Activated T-helper 1 cell treated with anti-CD3 and anti-CD28 coated beads, Interleukin-2, amount 50 U/mL, for 16 hours (primary cell): ENCODE measurements at places on chromosomes 6 and 20.

- DNase-seq, result no peak
Observed at GRCh38 chr6:44738601-44739146, 351.2 kb downstream of the CDC5L start.

GRCh38 chr20:25308083-25308491 is 60.2 kb downstream of the PYGB start:
- DNase-seq, result no peak

- no peak for DNase-seq
Observed at GRCh38 chr6:168725802-168726201, 284.8 kb downstream of the SMOC2 start.

GRCh38 chr6:113291751-113292445 is 565.2 kb upstream of the MARCKS start:
- DNase-seq, result no peak

- DNase-seq, result no peak
Observed at GRCh38 chr6:43054206-43054943, 724 bp upstream of the CUL7 start.

- DNase-seq, result no peak
Observed at GRCh38 chr6:72813807-72814596, 192.1 kb downstream of the KCNQ5 start.

DNA sequence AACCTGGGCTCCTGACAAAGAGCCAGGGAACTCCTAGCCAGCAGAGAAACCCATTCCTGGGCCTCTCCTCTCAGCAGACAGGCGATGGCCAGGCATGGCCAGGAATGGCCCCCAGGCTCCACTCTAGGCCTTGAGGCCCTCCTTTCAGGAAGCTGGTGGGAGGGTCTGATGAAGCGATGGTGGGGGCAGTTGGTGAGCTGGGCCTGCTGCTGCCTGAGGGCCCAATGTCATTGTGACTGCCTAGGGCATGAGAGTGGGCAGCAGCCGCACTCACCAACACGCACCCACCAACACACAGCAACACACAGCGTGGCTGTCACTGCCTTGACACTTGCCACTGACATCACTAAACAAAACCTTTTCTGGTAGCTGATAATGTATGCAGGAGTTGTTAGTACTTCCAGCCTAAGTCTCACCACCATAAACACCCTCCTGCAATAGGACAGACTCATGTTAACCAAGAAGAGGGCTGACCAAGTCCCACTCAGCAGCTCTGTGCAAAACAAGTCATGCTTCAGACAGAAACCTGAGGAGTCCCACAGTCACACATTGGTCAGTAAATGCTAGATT is 69.3 kb downstream of the ABHD12 start:
- no peak for DNase-seq

- no peak for DNase-seq
Observed at GRCh38 chr20:17845701-17846475, 122.7 kb downstream of the SNX5 start.

GRCh38 chr6:52598123-52598823 is 21.4 kb upstream of the TRAM2 start:
- DNase-seq, result no peak

GRCh38 chr6:85124472-85125354 is 325.2 kb upstream of the NT5E start:
- DNase-seq, result no peak

DNA sequence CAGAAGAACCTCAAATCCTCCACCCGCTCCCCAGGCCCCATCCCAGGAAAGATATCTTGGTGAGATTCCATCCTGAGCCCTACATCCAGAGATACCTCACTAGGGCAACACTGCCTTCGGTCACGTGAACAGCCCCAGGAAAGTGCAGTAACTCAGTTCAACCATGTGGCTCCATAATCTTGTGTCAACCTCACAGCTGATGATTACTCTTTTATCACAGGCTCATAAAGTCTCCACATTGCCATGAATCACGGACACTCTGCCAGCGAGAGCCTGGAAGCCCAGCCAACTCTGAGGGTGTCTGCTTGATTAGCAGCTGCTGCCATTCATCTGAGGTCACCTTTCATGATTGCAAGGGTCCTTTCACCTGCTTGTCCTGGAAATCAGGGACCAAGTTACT is 175.8 kb upstream of the LRFN2 start:
- no peak for DNase-seq

DNA sequence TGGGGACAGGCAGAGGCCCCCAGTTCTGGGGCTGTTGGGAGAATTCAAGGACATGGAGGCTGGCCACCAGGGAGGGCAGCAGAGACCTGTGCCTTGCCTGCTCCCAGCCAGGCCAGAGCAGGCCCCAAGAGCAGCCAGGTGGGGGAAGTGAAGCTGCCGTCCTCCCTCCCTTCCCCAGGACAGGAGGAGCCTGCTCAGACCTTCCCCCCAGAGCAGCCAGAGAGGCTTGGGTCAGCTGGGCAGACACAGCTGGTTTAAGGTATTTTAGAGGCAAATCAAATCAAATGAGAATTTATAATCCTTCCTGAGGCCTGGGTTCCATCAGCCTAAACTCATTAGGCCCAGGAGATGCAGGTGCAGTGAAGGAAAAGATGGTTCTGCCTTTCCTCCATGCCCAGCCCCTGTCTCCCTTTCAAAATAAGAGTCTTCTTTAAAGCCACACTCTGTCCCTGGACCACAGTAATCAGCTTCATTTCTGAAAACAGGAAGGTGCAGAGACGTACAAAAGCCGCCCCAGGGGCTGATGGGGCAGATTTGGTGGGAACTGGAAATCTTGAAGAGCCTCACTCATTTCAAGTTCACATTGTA is 21.7 kb downstream of the BMP7 start:
- no peak for DNase-seq

- DNase-seq, result no peak
Observed at GRCh38 chr20:56316051-56316450, 42.7 kb upstream of the FAM210B start.

- DNase-seq, result no peak
Observed at GRCh38 chr6:152461556-152461955, 175.6 kb downstream of the SYNE1 start.

DNA sequence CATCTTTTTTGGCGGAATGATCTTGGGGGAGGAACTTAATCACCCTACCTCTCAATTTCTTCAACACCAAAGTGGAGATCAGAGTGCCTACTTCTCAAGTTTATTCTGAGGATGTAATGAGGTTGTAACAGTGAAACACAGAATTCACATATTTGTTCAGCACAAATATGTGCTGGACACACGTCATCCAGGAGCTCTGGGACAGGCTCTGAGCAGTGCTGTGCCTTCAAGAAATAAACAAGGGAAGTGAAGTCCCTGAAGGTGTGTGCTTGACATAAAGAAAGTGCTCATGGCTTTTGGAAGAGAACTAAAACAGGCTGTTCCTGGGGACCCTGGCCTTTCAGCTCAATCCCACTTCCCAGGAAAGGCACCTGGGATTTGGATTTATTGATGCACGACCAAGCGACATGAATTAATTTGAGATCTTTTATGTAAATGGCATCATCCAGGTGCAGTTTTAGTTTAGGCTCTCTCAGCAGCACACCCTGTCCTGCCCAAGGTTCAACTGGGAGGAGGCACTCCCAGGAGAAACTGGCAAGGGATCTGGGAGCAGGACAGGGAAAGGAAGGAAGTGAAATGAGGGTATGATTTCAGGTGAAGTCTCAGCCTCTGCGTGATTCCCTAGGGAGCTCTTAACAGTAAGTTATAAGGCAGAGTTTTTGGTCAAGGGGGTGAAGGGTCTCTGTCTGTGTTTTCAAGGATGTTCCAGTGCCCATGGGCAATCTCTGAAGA is 211.0 kb downstream of the FOXA2 start:
- DNase-seq, result no peak

GRCh38 chr20:39986173-39986904 is 702.7 kb downstream of the MAFB start:
- DNase-seq, result no peak

DNA sequence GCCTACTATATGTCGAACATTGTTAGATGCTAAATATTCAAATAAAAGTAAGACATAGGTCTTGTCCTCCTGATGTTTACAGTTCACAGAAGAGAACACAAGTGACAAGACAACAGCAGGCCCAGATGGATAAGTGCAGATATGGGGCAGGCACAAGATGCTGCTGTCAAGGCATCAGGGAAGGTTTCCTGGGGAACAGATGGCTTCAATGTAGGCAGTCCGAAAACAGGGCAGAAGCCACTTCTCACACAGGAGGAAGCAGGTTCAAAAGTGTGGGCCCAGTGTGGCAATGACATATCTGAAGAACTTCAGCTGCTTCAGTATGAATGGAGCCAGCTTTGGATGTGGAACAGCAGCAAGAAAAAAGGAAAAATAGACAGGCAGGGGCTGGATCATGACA is 32.5 kb downstream of the HLA-DPB1 start:
- no peak for DNase-seq

DNA sequence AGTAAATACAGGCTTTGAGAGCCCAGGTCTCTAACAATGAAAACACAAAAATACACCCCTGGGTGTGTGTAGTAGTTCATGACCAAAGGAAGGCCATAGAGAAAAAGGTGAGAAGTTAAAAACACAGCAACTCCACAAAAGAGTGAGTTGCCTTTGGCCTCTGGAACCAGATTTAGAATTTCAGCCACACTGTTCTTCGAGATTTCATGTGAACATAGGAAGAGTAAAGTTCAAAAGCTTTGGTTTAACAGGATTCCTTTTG is 43.5 kb upstream of the RIN2 start:
- DNase-seq, result no peak

DNA sequence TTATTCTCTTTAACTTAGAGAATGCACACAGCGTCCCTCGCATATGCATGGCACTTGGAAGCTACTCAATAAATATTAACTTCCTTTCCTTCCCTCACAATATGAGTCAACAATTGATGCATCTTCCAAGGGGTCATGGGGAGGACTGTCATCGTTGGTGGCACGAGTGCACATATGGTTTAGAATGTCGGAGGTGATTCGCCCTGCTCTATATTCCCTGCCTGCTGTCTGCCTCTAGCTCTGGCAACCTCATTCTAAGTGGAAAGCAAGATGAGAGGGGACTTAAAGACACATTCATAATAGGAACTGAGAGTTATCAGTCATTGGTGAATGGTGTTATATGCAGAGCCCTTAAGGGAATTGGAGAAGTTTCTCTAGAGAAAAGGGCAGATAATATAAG is 44.6 kb downstream of the MAK start:
- no peak for DNase-seq

- no peak for DNase-seq
Observed at GRCh38 chr6:165568326-165568725, 94.7 kb downstream of the PDE10A start.

DNA sequence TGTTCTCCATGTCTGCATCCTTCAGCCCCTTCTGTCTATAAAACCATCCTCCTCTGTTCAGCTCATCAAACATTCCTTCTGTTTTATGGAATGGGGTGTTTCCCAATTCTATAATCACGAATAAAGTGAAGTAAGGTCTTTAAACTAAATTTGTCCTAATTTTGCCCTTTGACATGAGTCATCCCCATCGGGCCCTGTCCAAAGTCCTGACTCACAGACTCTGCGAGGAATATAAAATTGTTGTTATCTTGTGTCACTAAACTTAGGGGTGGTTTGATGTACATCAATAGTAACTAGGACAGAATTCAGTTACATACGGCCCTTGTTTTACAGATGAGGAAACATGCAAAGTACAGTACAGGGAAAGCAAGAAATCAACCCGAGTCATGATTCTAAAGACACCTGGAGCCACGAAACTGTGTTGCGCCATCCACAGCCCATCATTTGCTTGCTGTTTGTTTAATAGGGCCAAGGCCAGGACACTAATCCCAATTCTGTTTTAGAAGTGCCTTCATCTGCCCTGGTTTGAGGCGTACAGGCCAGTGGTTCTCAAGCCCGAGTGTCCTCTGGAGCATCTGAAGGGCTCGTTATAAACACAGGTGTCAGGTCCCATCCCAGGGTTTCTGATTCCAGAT is 2.8 kb downstream of the ACSS1 start:
- DNase-seq, result no peak

DNA sequence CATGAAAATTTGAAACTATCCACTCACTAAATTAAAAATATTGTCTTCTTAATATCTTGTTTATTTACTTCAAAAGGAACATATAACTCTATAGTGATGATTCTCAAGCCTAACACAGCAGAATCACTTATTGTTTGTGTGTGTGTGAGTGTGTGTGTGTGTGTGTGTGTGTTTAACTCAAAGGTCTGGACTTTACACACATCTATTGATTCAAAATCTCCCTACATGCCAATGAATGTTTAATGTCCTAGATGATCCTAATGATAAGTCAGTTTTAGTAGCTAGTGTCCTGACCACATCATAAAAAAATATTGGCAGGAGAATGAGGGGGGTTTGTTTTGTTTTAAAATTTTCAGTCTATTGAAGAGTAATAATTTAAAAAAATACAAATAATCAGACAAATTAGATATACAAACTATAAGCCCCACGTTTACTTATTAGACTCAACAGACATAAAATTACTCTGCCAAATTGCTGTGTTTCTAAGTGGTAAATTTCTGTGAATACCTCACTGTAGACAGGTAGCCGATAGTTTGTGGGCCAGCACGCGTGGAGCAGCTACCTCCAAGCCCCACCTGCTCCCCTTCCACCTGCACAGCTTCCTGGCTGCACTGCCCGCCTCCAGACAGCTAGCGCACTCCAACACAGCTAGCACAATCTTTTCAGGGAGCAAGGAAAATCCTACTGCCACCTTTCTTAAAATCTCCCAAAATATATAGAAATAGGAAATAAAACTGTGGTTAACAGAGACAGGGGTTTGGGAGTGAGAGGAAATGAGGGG is 349.6 kb downstream of the PKHD1 start:
- DNase-seq, result no peak

DNA sequence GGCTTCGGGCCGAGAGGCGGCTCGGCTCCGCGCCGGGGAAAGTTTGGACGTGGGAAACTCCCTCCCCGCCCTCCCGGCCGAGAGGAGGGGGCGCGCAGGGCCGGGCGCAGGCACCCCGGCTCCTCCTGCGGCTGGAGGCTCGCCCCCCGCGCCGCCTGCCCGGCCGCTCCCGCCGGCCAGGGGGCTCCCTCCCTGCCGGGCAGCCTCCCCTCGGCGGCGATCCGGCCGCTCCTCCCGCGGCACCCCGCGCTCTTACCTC is 370 bp downstream of the CDH22 start:
- no peak for DNase-seq

GRCh38 chr6:91117550-91117949 is 530.7 kb upstream of the MAP3K7 start:
- no peak for DNase-seq

- DNase-seq, result no peak
Observed at GRCh38 chr6:156854466-156855161, 77.4 kb downstream of the ARID1B start.

GRCh38 chr6:43468748-43469681 is 8.4 kb upstream of the TJAP1 start:
- no peak for DNase-seq

GRCh38 chr20:46622165-46622564 is 29.1 kb downstream of the SLC13A3 start:
- DNase-seq, result no peak

- no peak for DNase-seq
Observed at GRCh38 chr6:39610221-39610620, 115.0 kb downstream of the KIF6 start.

- DNase-seq, result no peak
Observed at GRCh38 chr6:163804991-163805390, 390.5 kb downstream of the QKI start.

DNA sequence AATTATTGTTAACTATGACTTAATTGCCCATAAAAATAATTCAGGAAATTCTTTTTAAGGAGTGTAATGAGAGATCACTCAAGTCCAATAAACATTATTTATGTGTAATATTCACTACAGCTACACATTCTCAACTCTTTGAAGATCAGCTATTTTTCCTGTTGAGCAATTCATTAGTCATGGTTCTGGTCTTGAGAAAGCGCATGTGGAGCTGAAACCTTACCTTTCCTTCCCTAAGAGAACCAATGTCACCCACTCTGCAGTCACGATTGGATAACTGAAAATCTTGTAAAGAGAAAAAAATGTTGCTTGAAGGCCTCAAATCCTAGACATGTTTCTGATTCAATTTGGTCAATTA is 736.9 kb upstream of the MARCKS start:
- no peak for DNase-seq

- DNase-seq, result no peak
Observed at GRCh38 chr20:35339007-35339406, 46.8 kb upstream of the FAM83C start.
